ENCODE measurements at places on chromosomes 3 and 15. TPM values are rescaled to one million over a fixed set of nuclear protein-coding genes. Genes with fewer than 3 reads are reported as not detected.

The DPH3 gene
- 50.7 TPM for total RNA-seq

The KIF7 gene
- total RNA-seq, result 14.6 TPM

The NMNAT3 gene
- total RNA-seq, result 12.0 TPM

The FOXL2NB gene
- not detected for total RNA-seq

The ACP3 gene
- total RNA-seq, result 2.1 TPM

- no peak for DNase-seq
Measured at GRCh38 chr3:12822725-12823373, 18.5 kb downstream of the RPL32 start.

DNA sequence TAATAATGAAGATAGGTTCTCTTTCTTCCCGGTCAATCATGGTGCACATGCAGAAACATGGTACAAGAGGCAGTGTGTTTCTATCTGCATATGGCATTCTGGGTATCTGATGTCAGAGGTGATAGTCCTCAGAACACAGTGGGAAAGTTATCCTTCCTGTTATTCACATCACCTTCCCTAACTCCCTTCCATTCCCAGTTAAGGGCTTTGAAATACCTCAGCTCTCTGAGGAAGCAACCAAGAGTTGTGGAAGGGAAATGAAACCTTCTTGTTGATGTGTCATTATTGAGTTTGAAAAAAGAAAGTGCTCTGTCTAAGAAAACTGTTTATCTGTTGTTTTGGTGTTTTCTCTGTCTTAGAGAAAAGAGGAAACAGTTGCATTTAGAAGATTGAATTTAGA is 21.9 kb upstream of the P2RY13 start:
- DNase-seq, result no peak

- DNase-seq, result no peak
Measured at GRCh38 chr3:69082361-69082760, 2.2 kb upstream of the UBA3 start.

- no peak for DNase-seq
Measured at GRCh38 chr15:64163659-64164362, 989 bp upstream of the PPIB start.

GRCh38 chr3:42518800-42519567 is 16.5 kb downstream of the VIPR1 start:
- DNase-seq, result no peak

DNA sequence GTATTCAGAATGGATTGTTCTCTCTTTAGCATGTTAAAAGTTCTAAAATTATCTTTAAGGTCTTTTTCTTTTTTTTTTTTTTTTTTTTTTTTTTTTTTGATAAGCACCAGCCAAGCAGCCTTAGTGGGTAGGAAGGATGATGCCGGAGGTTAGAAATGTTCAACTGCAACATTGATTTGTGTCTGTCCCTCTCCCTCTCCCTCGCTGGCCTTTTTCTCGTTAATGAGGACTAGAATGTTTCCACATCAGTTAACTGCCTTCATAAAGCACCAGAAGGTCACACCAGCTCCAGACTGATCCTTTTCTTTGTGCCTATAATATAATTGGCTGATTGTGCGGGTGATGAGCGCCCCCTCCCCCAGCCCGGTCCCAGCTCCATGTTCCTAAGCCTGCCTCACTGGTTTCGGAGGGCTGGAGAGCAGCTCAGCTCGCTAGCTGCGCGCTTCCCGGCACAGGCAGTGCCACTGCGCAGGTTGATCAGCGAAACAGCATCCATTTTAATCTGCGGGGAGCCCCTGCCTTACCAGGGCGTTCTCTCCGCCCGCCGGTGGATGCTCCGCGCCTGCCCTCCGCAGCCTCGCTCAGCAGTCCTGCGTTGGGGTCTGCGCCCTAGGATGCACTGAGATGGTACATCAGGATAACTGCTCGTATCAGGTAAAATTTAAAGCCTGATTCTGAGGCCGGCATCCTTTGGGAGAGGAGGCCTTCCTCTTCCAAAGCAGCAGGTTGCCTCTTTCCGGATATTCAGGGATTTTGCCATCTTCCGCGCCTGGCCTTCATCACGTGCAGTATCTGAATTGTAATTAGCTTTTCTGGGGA is 148.9 kb upstream of the IL12A start:
- DNase-seq, result no peak

- no peak for DNase-seq
Measured at GRCh38 chr3:67692621-67693020, 38.2 kb upstream of the SUCLG2 start.

DNA sequence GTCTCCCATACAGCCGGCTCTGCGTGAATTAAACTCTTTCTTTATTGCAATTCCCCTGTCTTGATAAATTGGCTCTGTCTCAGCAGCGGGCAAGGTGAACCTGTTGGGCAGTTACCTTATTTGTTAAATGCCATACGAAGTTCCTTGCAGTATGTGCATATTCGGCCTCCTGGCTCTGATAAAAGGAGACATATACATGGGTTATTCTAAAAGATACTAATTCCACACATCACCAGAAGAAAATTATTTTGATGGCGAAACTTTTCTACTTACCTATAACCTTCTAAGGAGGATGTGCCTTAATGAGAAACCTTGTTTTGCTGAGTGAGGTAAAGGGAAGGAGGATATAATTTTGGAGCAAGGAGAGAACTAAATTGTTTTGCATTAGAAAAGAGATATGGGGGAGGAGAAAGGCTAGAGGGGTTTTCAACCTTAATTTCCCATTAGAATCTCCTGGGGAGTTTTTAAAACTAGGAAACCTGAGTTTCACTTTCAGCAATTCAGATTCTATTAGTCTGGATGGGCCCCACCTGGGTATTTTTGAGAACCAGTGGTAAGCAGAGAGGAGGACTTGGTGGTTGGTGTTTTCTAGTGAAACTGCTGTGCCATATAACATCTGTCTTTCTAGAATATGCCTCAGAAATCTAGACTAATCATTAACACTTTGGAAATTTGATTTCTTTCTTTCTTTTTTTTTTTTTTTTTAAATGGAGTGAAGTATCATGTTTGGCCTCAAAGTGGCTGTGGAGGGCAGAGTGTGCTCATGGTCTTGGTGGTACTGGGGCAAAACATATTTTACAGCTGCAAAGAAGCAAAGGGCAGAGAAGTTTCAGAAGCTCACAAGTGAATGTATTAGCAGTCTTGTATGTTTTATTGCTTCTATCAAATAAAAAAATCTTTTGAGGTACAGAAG is 23.0 kb downstream of the NANOGP8 start:
- DNase-seq, result no peak

DNA sequence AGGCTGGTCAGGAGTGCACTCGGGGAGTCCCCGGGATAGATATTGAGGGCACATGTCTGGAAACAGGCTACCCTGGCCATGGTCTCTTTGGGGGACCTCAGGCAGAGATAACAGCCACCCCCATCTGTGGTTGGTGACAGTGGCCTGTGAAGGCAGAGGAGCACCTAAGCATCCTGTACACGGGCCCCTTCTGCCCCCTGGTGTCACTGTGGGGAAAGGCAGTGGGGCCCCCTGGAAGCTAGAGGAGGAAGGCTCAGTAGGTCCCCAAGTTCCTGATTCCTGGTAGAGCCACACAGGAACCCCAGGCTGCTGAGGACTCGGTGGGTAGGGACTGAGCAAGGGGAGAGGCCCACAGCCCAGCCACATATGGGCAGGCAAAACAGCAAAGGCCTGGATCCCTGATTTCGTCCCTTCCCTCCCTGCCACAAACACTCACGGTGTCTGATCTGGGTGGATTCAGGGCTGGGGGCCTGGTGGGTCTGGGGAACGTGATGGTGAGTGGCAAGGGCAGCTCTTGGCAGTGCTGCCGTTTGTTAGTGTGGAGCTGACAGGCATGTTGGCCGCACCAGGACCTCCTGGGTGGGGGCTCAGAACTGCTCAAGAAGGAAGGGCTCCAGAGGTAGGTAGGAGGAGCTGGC is 14.1 kb upstream of the CXCR6 start:
- no peak for DNase-seq

- no peak for DNase-seq
Measured at GRCh38 chr15:74873756-74874424, 725 bp upstream of the SCAMP2 start.

DNA sequence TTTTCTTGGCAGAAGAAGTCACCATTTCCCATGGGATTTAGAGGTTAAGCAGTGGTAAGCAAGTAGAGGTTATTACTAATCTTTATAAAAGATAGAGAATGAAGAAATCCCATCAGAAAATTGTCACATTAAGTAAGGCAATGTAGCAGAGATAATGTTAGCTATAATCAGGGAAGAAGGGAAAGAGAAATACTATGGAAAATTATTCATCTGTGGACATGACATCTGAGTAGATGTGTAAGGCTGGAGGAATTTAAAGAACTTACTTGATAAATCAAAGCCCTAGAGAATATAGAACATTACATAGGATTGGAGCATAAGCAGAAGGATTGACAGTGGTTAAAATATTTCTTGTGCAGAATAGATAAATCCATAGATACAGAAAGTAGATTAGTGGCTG is 553.1 kb upstream of the CBLB start:
- no peak for DNase-seq

DNA sequence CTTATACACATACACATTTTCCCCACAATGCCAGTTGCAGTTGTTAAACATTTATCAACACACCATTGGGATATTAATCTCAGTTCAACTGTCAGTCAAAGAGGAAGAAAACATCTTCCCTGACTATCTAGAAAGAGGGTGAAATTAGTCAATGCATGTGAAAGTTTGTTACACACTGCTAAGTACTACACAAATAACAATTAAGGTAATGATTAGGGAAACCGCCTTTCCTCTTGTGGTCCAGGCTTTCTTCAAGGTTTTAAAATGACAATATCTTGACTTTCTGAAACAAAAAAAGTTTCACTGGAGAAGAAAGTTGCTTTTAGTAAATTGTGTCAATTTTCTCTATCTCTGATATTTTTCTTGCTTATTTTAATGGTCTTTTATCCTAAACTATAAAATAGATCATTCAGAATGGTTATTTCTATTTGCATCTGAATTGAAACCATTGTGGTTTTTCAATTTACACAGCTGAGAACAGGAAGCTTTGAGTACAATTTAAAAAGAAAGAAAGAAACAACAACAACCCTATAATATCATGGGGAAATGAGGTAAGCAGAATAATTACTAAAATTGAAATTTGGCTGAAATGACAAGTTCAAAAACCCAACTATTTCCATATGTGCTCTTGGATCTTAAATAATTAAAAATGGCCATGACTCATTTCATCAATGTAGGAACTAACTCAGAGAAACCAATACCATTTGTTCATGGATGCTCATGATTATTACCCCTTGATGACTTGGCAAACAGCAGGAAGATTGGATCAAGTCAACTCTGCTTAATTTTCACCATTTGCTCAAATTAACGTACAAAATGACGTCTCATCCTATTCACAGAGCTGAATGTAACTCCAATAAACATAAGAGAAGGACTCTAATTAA is 31.7 kb downstream of the GPR149 start:
- no peak for DNase-seq

GRCh38 chr3:175260145-175260794 is 401.1 kb downstream of the NAALADL2 start:
- DNase-seq, result no peak

GRCh38 chr3:172666181-172666872 is 44.5 kb downstream of the NCEH1 start:
- peak; percentile 81 for DNase-seq

DNA sequence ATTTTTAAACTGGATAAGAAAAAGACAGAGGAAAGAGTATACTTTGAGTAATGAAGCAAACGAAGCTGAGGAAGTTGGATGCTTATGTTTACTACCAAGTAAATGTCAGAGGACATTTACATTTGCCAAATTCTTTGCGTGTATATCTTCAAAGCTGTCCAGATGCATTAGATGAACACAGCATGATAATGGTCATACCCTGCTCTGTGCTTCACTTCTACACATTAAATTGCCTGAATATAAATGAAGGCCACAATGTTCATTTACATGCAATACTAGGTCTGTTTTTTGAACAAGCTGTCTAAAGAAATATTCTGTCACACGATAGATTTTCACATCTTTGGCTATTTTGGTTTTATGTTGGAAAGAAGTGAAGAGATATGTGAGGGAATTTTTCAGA is 405.8 kb upstream of the ADAMTS9 start:
- DNase-seq, result no peak

- peak; percentile 21 for DNase-seq
Measured at GRCh38 chr3:158770741-158771350, 31.0 kb upstream of the MFSD1 start.

GRCh38 chr3:100532411-100532810 is 40.0 kb downstream of the TMEM45A start:
- no peak for DNase-seq

DNA sequence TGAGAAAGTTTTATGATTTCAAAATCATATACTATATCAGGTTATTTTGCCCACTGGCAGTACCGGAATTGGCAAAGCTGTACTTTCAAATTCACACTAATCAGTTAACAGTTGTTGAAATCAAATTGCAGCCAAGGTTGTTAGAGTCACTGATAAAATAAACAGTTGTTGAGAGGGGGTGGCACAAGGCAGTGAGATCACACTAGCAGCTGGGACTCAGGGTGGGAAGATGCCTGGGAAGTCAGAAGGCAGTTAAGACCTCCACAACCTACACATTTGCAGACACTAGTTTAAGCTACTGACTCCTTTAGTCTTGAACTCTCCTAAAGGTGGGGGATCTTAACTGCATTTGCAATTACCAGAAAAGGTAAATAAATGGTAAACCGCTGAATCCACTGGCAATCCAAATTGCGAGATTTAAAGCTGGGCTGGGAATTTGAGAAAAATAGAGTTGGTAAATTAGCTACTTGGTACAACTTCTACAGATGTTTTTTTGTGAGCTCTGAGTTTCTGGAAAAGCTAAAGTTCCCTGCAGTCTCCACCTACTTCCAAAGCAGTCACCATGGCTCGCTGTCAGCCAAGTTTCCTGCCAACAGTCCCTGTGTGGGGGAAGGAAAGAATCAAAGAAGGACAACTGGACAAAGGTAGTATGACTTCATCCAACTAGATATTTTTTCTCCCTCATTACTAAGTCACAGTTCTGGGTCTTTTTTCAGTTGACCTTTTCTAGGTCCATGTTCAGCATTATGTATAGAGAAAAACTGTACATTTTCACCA is 105.7 kb downstream of the ZNF385D start:
- DNase-seq, result no peak

Data from esophagus muscularis mucosa (tissue), 4 donors.